ENCODE measurements at places on chromosomes 1 and 21.

DNA sequence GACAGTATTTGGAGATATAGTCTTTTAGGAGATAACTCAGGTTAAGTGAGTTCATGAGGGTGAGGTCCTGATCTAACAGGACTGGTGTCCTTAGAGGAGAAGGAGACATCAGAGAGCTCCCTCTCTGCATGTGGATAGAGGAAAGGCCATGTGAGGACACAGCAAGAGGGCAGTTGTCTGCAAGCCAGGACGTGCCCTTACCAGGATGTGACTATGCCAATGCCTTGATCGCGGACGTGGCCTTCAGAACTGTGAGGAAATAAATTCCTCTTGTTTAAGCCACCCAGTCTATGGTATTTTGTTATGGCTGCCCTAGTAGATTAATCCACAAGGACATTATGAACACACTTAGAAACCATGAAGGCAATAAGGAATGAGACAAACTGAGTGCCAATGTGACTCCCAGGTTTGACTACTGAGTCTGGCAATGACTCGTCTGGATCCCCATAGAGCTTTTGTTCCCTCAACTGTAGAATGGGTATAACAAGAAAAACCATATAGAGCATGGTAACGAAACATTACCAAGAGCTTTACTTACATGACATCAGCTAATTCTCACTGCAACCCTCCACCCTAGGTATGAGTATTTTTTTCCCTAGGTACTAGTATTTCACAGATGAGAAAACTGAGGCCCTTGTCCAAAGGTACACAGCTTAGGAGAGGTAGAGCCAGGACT is 6.5 kb downstream of the URB1 start:
- peak; percentile 11 for DNase-seq

GRCh38 chr21:21213297-21213696 is 215.1 kb downstream of the NCAM2 start:
- DNase-seq: no peak

- DNase-seq: no peak
These were observed 547.2 kb downstream of the PLPP3 start for GRCh38 chr1:56032096-56032676.

- no peak for DNase-seq
These were observed 4.9 kb downstream of the SLC5A9 start for GRCh38 chr1:48227165-48228013.

- no peak for DNase-seq
These were observed 351.6 kb downstream of the PTBP2 start for GRCh38 chr1:97073169-97073568.

DNA sequence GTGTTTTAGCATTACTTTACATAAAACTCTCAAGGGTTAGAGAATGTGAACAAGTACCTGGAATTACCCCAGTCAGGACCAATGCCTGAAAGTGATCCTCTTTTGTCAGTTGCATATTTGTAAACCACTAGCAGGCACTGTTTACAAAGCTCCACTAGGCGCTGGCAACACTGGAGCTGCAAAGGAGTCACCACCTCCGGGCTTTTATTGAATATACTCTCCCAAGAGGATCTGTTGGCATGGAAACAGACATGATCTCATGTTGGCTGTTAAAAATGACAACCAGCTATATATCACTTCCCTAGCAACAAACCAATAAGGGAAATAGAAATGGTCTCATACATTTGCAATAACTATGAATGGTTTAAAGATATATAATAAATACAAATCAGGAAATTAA is 116.0 kb downstream of the TTLL7 start:
- peak; percentile 95 for DNase-seq

- DNase-seq: no peak
These were observed 27.1 kb downstream of the AK2 start for GRCh38 chr1:33009561-33009960.

- peak; percentile 39 for DNase-seq
These were observed 644.6 kb upstream of the TMPRSS15 start for GRCh38 chr21:19048098-19048672.

DNA sequence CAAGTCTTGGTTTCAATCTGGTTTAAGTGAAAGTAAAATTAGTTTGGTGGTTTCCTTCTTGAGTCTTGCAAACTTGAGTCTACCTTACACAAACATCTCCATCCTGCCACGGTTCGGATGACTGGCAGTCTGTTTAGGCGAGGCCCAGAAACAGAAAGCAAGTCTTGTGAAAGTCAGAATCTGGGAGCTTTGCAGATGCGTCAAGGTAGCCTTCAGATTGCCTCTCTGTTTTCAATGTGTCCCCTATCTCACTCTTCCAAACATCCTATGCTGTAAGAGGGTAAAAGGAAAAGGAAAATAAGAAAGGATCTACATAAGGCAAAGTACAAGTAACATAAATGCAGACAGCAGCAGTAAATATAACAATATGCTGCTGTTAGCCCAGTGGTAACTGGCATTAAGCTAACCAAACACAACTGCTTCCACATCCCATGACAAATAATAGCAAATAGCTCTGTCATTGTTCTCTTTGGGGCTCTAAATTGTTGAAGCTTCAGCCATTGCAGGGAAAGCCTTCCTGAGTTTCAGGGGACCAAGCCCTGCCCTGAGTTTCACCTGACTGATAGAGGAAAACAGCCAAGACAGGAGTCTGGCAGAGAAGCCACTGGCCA is 26.2 kb upstream of the C1orf105 start:
- peak; percentile 51 for DNase-seq

DNA sequence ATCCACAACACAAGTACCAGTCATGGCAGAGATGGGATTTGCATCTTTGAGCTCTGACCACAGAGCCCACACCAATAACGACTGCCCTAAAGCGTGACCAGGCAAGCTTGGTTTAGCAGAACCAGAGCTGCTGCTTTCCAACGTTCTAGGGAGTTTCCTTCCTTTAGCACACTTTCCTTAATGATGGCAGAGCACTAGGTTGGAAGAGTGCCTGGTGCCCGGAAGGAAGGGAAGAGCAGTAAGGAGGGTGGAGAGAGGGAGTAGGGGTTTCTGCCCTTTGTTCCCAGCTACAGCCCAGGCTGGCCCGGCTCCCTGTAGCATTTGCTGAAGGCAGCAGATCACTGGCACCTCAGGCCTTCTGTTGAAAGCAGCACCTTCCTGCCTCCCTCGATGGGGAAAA is 6.1 kb upstream of the EVA1C start:
- no peak for DNase-seq

DNA sequence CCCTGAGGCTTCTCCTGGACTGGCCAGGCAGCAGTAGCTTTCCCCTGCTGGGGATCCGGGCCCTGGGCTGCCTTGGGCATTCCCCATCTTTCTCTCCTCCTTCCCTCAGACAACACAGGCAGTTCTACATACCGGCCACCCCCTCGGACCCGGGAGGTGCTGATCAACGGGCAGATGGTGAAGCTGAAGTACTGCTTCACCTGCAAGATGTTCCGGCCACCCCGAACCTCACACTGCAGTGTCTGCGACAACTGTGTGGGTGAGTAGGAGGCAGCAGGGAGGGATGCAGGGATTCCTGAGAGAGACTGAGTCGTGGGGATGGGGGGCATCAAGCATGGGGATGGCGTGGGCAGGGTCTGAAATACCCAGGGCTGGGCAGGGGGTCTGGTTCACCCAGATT is 14.4 kb upstream of the SFN start:
- no peak for DNase-seq

DNA sequence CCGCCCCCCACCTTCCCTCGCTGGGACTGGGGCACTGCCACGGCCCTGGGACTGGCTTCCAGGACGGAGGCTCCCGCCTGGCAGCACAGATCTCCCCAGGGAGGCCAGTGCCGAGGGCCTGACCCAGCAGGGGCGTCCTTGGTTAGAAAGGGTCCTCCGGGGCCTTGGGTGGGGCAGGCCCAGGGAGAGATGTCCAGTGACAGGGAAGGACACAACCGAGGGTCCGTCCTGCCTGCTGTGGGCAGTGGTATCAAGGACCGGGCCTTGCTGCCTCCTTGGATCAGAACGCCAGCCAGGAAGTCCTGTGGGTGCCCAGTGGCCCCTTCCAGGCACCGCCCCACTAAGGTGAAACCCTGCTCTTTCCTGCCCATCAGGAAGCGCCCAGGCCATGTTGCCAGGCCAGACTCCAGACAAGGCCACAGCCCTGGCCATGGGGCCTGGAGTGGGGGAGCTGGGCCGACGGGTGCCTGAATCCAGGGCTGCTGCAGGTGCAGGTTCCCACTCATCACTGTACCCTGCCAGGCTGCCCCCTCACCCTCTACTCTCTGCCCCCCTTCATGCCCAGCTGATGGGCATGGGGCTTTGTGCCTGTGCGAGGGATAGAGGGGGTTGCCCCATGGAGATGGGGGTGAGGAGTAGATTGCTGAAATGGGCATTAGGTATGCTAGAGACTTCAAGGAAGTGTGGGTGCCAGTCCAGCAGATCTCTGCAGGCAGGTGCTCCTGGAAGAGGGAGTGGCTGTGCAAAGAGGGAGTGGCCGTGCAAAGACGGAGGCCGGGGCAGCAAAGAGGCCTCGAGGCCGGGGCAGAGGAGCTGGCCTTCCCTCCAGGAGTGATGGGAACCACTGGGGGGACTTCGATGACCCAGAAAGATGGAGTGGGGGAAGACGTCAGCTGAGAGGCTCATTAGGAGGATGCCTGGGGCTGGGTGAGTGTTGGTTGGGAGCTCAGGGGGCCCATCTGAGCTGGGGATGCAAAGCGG is 2.2 kb upstream of the PRKCZ start:
- no peak for DNase-seq

GRCh38 chr21:36966821-36967768 is 626 bp upstream of the HLCS start:
- peak; percentile 82 for DNase-seq

- DNase-seq: no peak
These were observed 4.3 kb downstream of the SERTAD4 start for GRCh38 chr1:210236840-210237409.

GRCh38 chr1:156942176-156942575 is 21.7 kb downstream of the LRRC71 start:
- no peak for DNase-seq

- no peak for DNase-seq
These were observed 246.8 kb downstream of the TGFB2 start for GRCh38 chr1:218591966-218592365.

GRCh38 chr1:184743062-184743756 is 11.4 kb downstream of the EDEM3 start:
- peak; percentile 7 for DNase-seq

DNA sequence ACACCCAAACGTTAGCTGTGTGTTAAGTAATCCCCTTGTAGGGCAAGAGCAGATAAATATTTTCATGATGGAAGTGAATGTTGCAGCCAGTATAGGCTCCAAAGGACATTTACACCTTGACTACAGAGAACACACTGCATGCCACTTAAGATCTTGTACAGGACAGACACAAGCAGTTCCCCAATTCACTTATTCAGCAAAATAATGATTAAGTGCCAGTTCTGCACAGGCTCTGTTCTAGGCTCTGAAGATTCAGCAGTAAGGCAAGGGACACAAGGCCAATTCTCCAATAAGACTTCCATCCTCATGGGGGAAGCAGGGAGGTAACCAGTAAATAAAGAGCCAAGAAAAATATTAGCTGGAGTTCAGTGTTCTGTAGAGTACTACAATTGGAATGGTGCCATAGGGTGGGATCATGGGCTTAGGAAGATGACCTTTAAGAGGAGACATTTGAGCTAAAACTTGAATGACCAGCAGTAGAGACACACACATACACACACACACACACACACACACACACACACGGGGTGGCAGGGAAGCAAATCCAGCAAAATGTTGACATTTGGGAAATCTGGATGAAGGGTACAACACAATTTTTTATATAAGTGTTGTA is 199.9 kb upstream of the JUN start:
- DNase-seq: peak; percentile 4

DNA sequence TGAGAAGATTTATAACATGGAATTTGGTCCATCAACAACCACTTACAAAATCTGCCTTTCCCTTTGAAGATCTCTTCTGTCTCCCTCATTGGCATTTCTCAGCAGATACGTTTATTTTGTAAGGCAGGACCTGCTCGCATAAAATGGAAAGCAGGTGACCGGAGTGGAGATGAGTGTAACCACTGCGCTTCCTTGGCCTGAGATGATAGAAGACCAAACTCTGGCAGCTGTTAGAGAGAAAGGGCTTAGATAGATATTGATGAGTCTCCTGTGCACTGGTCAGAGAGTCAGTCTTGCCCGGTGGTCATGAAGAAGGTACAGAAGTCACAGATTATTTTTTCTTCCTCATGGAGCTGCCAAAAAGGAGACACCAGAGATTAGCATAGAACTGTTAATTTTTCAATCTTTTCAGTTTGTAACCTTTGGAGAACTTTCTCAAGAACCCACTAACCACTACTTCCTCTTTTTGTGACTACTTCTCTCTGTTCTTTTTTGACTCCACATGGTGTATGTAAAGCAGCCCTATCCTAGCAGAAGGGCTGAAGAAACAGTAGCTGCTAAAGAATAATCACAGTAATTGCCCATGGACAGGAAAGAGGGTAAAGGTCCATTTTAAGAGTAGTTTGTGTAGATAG is 47.6 kb downstream of the FCRL3 start:
- DNase-seq: no peak

- no peak for DNase-seq
These were observed 120.0 kb downstream of the S1PR1 start for GRCh38 chr1:101356604-101357443.

DNA sequence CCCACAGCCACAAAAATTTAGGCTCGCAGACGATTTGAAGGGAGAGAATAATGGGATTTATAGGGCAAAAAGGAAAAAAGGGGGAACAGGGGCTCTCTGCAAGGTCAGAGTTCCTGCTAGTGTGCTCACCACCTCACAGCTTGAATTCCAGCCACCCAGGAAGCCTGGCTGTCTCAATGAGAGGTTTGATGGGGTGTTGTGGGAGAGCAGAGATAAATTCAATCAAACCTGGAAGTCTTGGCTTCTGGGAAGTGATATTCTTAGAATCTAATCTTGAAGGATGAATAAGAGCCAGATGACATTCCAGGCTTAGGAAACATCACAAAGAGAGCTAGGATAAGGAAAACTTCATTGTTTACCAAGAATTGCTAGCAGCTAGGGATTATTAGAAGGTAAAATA is 47.4 kb upstream of the C21orf91 start:
- no peak for DNase-seq

GRCh38 chr21:26135520-26135919 is 35.0 kb downstream of the APP start:
- DNase-seq: no peak

- DNase-seq: peak; percentile 44
These were observed 120.9 kb downstream of the KCNN3 start for GRCh38 chr1:154749078-154749760.

- DNase-seq: peak; percentile 82
These were observed 8.7 kb downstream of the DNAJC6 start for GRCh38 chr1:65317866-65318653.

- DNase-seq: peak; percentile 9
These were observed 37.6 kb downstream of the OR10R2 start for GRCh38 chr1:158509471-158510156.

GRCh38 chr21:33685613-33686197 is 43.4 kb downstream of the ITSN1 start:
- DNase-seq: peak; percentile 20

GRCh38 chr1:213251972-213252371 is 200.9 kb downstream of the RPS6KC1 start:
- peak; percentile 71 for DNase-seq

DNA sequence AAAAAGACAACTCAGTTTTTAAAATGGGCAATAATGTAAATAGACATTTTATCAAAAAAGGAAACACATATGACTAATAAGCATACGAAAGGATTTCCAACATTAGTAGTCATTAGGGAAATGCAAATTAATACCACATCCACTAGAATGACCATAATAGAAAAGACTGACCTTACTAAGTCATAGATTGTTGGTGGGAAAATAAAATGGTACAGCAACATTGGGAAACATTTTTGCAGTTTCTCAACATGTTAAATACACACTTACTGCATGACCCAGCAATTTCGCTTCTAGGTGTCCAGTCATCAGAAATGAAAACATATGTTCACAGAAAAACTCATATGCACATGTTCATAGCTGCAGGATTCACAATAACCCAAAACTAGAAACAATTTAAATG is 29.9 kb upstream of the SLC44A3 start:
- DNase-seq: no peak

GRCh38 chr1:59317343-59317742 is 20.4 kb downstream of the FGGY start:
- DNase-seq: peak; percentile 38

Measured in NCI-H69 (cell line).